ENCODE measurements at places on chromosomes 16 and 17.

- no peak for DNase-seq
Measured at GRCh38 chr17:57396511-57396921, 140.2 kb downstream of the MSI2 start.

DNA sequence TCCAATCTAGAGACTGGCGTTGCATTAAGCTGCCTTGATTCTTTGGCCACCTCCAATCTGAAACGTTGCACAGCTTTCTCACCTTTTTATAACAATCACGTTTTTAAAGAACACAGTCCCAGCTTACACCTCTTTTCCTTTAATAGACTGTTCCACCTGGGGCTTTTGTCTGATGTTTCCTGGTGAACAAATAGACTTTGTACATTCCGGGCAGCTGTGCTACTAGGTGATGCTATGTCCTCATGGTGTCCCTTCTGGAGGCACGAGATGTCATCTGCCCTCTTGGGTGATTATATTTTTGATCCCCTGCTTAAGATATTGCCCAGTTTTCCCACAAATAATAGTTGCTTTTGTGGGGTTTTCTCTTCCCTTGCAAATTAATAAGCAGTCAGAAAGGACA lies 225.5 kb downstream of the SOX9 start:
- DNase-seq: no peak

GRCh38 chr17:39161962-39162361 lies 4.0 kb downstream of the ARL5C start:
- DNase-seq: no peak

DNA sequence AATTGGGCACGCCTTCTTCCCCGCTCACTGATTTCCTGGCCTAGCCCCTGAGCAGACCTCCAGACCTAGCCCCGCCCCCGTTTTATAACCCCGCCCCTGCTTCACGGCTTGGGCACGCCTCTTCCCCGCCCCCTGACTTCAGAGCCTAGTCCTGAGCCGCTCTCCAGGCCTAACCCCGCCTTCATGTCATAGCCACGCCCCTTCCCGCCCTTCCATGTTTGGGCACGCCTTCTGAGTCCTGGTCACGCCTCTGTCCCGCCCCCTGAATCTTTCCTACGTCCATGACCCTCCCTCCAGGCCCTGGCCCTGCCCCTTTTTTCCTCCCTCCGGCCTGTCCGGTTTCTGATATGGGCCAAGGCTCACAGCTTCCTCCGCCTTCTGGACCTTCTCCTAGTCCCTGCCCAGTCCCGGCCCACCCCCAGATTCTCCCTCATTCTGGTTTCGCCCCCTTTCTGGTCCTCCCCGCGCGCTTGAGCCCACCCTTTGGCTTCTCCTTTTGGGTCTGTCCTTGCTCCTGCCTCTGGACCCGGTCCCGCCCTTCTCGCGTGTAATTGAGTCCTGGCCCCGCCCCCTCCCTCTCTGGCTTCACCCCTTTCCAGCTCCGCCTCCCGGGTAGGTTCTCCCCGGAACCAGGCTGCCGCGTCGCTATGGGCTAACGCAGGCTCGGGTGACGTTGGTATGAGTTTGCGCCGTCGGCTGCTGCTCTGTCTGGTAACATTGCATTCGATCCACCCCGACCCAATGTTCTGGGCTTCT lies 15.1 kb upstream of the EEF2K start:
- DNase-seq: peak; percentile 98

DNA sequence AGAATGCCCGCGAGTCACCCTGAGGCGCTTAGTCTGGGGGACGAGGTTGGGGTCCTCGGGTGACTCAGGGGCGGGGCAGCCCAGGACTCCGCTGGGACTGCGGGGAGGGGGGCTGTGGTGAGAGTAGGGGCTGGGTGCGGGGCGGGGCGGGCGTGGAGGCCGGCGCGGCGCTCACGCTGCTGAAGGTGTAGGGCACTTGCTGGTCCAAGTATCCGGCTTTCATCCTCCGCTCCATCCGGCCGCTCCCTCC lies 832 bp downstream of the ETV4 start:
- no peak for DNase-seq

DNA sequence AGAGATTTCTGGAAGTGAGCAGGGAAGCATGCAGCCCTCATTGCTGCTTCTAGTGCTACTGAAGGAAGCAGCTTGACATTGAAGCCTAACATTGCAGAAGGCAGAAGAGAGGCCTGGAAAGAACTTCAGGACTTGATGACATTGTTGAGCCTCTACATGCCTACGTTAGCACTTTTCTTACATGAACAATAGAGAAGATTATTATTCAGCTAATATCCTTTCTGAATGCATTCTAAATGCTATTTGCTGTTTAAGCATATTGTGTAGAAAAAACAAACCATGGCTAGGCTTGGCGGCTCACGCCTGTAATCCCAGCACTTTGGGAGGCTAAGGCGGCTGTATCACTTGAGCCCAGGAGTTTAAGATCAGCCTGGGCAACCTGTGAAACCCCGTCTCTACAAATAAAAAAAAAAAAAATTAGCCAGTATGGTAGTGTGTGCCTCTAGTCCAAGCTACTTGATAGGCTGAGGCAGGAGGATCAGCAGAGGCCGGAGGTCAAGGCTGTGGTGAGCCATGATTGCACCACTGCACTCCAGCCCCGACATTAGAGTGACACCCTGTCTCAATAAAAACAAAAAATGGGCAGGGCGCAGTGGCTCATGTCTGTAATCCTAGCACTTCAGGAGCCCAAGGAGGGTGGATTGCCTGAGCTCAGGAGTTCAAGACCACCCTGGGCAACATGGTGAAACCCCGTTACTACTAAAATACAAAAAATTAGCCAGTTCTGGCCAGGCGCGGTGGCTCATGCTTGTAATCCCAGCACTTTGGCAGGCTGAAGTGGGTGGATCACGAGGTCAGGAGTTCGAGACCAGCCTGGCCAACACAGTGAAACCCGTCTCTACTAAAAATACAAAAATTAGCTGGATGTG lies 2.2 kb upstream of the AURKB start:
- DNase-seq: no peak

- DNase-seq: no peak
Measured at GRCh38 chr16:8187782-8188372, 402.4 kb downstream of the TMEM114 start.

- DNase-seq: no peak
Measured at GRCh38 chr16:78894886-78895285, 705.7 kb downstream of the MAF start.

- peak; percentile 86 for DNase-seq
Measured at GRCh38 chr16:85416228-85417109, 196.7 kb upstream of the GSE1 start.

DNA sequence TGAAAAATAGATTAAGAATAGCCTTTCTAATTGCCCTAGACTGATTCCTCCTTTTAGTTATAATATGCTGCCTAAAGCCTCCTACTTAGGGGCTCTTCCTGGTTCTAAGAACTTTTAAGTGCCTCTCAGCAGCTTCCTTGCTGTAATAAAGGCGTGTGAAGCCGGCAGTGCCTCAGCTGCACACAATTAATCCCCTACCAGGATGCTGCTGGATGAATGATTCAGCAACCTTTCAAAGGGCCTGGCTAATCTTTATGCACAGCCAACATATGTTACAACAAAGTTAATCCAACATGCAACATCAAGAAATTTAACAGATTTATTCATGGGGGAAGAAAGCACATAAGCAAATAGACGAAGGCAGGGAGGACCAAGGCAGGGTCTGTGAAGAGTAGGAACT lies 145.2 kb downstream of the PMP22 start:
- no peak for DNase-seq

GRCh38 chr17:19948116-19948943 lies 29.3 kb downstream of the AKAP10 start:
- DNase-seq: peak; percentile 21

DNA sequence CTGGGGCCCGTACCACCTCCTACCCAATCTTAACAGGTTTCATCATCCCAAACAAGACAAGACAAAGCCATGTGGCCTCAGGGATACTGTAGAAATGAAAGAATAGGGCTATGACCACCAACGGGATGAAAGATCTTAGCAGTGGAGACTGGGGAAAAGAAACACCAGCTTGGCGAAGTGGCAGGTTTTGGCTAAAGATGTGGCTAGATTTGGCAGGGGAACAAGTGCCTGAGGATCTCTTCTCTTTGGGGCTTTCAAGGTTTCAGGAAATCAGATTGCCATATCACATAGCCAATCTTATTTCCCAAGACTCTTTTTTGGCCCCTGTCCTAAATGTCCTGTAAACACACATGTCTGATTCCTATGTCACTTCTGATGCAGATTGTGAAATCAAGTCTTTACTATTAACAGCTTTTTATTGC lies 6.9 kb downstream of the KRT24 start:
- DNase-seq: no peak

- DNase-seq: peak; percentile 29
Measured at GRCh38 chr17:7323731-7324437, 5.3 kb downstream of the NEURL4 start.

- no peak for DNase-seq
Measured at GRCh38 chr16:57127037-57127763, 34.8 kb downstream of the CPNE2 start.

GRCh38 chr16:70270176-70270575 lies 18.4 kb upstream of the EXOSC6 start:
- DNase-seq: no peak

DNA sequence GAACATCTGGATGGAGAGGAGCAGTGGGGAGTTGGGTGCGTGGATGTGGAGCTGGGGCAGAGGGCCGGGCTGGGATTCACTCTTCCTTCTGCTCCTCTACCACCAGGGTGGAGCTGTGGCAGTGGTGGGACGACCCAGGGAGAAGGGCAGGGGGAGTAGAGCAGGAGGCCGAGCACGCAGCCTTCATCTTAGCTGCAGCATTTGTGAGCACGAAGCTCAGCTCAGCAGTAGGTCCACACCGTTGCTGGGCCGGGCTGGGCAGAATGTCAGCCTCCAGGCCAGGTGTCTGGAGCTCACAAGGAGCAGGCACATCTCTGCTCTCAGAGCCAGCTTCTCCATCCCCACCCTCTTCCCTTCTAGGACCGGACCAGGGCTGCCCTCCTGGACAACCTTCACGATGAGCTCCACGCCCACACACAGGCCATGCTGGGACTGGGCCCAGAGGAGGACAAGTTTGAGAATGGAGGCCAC lies 55.7 kb downstream of the OR1D5 start:
- DNase-seq: no peak

DNA sequence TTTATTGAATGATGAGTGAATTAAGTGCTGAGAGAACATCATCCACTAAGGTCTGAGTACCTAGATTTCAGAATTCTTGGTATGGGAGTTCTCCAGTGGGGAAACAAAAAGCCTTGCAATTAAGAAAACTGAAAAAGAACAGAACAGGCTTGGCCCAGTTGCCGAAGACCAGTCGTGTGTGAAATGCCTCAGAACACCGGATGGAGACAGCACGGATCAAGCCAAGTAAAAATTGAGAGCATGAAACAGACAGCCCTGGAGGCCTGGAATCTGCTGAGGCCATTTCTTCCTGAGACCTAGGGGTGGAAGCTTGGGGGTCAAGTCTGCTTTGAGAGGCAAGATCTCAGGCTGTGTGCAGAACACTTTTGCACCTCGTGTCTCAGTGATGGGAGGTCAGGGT lies 43.3 kb downstream of the GRIN2A start:
- DNase-seq: no peak

GRCh38 chr17:7627250-7628121 lies at the start of gene SAT2:
TSS of gene SAT2 (minus strand) at chr17:7627821. CDS start at chr17:7627635, 186 bp downstream.
- peak; percentile 91 for DNase-seq

DNA sequence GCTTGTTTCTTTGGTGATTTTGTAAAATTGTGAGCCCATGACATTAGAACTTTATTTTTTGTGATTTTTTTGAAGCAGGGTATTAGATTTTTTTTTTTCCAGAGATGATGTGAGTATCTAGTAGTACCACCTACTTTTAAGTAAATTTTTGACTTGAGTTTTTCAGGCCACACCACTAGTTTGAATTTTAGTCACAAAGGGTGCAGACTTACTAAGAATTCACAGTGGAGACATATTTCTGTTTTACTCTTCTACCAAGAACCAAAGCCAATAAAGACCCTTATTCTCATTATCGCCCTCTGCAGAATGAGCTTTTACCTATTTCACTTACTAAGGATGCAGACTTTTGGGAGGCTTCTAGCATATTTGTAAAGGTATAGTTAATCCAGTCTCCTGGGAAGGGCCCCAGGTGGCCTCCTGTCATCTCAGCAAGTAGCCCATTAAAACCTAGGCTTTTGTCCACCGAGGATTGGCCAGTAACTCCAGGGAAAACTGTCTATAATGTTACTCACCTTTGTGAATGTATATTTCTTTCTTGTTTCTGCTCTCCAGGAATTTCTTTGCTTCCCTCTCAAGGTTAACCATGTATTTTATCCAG lies 30.6 kb downstream of the NLK start:
- DNase-seq: no peak

- no peak for DNase-seq
Measured at GRCh38 chr17:238964-239259, 57.5 kb upstream of the DOC2B start.

DNA sequence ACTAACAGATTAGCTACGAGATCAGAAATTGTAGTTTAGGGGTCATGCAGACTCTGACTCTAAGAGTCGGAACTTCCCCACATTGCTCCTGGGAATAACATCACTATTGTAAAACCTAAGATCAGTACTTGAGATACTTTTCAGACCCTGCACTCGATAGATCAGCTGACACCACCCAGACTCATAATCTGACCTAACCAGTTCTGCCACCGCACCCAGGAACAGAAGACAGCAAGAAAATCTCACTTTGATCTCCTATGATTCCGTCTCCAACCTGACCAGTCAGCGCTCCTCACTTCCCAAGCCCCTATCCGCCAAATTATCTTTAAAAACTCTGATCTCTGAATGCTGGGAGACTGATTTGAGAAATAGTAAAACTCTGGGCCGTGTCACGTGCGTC lies 27.2 kb upstream of the ASGR2 start:
- no peak for DNase-seq

GRCh38 chr17:60602385-60602742 lies 2.4 kb downstream of the PPM1D start:
- DNase-seq: no peak

DNA sequence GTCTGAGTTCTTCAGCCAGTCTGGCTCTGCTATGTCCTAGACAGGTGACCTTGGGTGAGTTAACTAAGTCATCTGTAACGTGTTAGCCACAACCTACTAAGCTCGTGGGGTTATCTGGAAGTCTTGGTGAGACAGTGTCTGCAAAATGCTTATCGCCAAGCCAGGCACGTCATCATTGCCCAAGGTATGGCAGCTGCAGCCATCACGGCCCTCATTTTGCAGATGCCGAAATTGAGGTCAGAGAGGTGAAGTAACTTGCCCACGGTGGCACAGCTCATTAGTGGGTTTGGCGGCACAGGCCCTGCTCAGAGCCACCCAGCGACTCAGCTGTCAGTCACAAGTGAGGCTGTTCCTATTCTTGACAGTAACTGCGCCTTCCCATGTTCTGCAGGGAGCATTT lies 79.8 kb downstream of the CMIP start:
- peak; percentile 25 for DNase-seq

- DNase-seq: no peak
Measured at GRCh38 chr17:10421900-10422542, at the start of gene MYH8. TSS of gene MYH8 (minus strand) at chr17:10421950. CDS start at chr17:10420227, 1,723 bp downstream.

- no peak for DNase-seq
Measured at GRCh38 chr16:53156516-53156915, 101.7 kb downstream of the CHD9 start.

Measured in hematopoietic multipotent progenitor cell treated with erythropoietin and hydrocortisone succinate and interleukin-3 and kit ligand, for 8 days (in vitro differentiated cells).